Skin of body (tissue), 3 donors: ENCODE measurements at places on chromosomes 1 and 21. TPM values are rescaled to one million over a fixed set of nuclear protein-coding genes. Genes with fewer than 3 reads are reported as not detected.
A peak's percentile ranks its signal among the peaks of the same experiment; 100 is the strongest.

FALEC gene
- total RNA-seq, result not detected

DNA sequence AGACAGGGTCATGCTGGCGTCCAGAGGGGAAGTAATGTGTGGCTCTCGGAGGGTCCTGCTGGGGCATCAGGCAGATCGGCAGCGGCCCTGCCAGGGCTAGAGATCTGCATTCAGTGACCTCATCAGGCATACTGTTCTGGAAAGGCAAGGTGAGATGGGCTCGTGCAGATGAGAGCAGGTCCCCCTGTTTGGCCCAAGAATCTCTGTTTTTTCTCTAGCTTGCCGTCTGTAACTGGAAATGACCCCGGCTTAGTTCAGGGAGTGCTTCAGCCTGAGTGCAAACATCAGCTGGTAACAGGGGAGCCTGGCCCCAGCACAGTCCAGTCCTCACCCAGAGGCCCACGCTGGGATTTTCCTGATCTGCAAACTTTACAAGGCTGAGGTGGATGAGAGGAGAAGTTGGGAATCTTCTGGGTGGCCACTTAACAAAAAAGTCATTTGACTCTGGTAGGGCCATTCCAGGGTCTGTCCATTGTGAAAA lies 2.1 kb downstream of the FAM163A start:
- DNase-seq, result no peak

GRCh38 chr21:36463991-36464390 lies 15.9 kb downstream of the CLDN14 start:
- DNase-seq, result no peak

DNA sequence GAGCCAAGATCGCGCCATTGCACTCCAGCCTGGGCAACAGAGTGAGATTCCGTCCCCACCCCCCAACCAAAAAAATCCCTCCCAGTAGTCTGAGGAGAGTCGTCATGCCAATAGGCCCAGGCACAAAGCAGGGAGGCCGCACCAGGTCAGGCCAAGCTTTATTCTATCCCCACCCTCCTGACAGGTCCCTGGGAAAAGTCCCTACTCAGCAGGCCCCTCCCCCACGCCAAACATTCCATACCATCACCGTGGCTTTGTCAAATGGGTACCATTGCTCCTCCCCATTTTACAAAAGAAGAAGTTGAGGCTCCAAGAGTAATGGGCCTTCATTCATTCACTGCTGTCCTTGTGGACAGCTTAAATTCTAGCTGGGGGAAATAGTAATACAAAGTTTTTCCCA lies 5.3 kb downstream of the GPR3 start:
- no peak for DNase-seq

LEMD1 gene
- total RNA-seq, result not detected

GRCh38 chr1:197100677-197101076 lies 33.6 kb upstream of the F13B start:
- no peak for DNase-seq

DNA sequence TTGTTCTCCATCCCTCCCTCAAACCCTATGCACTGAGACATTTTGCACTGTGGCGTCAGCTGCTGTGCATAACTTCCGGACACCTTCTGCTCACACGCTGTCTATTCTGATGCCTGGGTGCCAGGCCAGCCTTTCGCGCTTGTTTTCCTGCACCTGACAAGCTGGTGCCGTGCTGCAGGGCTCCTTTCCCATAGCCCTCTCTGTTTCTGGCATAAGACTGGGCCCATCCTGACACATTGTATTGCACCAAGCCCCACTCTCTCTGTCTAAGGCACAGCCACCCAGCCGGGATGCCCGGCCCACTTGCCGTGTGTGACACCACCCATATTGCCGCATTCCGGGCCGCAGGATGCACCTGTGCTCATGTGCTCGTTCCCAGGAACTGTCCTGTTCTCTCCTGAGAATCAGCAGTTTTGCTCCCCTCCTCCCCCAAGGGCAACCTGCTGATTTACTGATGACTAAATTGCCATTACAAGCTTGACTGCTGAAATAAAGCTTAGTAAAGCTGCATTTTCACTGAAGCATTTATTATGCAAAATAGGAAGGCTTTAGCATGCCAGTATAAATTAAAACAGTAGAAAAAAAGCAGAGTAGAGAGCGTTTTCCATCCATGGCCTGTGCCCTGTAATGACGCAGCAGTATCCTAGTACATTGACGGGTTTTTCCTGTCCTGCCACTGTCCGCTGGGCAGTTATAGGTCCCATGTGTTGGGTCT lies 88.0 kb downstream of the CD247 start:
- DNase-seq, result no peak

DNA sequence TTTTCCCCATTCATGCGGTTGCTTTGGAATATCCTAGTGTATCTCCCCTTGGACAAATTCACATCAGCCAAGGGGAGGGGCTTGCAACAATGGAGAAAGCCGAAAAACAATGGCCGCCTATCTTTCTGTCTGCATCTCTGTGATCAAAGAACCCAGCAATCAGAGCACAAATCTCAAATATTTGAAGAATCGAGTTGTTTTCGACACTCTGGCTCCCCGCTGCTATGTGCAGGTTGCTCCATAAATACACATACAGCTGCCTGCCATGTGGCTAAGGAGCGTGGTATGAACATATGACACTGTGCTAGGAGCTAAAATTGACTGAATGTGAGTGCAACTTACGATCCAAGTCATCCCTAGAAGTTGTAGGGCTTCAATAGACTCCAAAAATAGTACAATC lies 8.5 kb downstream of the CFHR4 start:
- peak; percentile 41 for DNase-seq

PAQR6 gene
- total RNA-seq, result 0.79 TPM

GRCh38 chr1:229273507-229274232 lies 2.8 kb downstream of the RAB4A start:
- no peak for DNase-seq

- DNase-seq, result no peak
These were observed 47.7 kb downstream of the BRINP3 start for GRCh38 chr1:190429932-190430331.

GRCh38 chr1:179083533-179083932 lies 1.7 kb downstream of the TOR3A start:
- no peak for DNase-seq

GRCh38 chr1:2267862-2268261 lies 39.7 kb downstream of the SKI start:
- DNase-seq, result no peak

GRCh38 chr21:26840912-26841311 lies 4.3 kb downstream of the ADAMTS1 start:
- peak; percentile 25 for DNase-seq

DNA sequence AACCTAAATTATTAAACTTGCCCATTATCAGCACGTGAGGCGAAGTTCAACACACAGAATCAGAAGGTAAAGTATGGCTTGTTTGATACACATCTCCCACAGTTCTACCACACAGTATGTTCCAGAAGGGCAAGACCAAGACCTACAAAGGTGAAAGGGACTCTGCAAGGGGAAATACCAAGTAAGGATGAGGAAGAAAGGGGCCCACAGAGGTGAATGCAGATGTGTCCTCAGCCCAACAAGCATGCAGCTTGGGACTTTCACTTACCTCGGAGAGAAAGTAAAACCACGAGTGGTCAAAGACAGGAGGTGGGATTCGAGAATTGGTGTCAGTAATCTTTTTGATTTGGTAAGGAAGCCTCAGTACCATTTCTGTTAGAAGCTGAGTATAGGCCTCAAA lies 85.8 kb downstream of the UBR4 start:
- no peak for DNase-seq

GRCh38 chr1:173383351-173383750 lies 93.8 kb upstream of the PRDX6 start:
- no peak for DNase-seq

- no peak for DNase-seq
These were observed 38.4 kb downstream of the ADAMTS1 start for GRCh38 chr21:26806801-26807295.

DNA sequence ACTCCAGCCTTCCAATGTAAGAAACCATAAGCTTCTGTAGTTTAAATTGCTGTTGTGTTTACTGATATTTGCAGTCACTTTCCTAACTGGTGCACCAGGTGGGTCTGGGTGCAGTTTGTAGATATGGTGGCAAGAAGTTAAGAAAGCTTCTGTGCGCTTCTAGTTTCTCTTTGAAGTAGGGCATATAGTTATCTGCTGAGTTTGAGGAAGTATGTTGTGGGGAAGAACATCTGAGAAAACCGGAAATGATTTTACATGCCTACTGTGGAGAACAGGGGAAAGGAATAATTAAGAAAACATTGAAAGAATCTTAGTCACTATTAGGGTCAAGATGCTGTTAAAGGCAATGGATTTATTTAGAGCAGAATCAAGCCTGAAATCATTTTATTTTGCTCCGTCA lies 14.9 kb upstream of the SLC44A5 start:
- DNase-seq, result no peak

TPTE gene
- total RNA-seq, result not detected

GRCh38 chr1:71835442-71835813 lies 446.9 kb downstream of the NEGR1 start:
- DNase-seq, result no peak

DNA sequence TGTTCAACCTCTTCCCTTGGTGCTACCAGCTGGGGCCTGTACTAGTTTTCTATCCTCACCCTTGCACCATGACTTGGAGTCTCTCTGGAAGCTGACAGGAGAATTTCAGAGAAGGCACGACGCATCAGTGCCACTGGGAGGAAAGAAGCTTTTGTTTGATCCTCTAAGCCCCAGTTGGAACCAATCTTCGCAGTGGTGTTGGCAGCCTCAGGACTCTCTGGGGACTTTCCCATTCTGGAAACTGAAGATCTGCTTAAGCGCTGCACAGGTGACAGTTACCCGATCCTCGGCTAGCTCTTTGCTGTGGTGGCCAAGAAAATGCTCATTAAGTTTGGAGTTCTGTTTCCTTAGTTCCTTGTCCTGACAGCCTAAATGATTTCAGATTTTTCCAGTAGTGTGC lies 222.3 kb downstream of the RHOU start:
- no peak for DNase-seq

GRCh38 chr21:45138199-45139002 lies 64.0 kb downstream of the ADARB1 start:
- no peak for DNase-seq

BGLAP gene
- total RNA-seq, result 0.99 TPM

RAVER2 gene
- 17.5 TPM for total RNA-seq

APCS gene
- total RNA-seq, result not detected

- DNase-seq, result no peak
These were observed 3.4 kb downstream of the RGS8 start for GRCh38 chr1:182680901-182681567.

- DNase-seq, result no peak
These were observed 119.8 kb downstream of the ZZZ3 start for GRCh38 chr1:77562596-77563150.

- DNase-seq, result no peak
These were observed 36.1 kb downstream of the ACTA1 start for GRCh38 chr1:229397762-229398161.

PKP1 gene
- 151 TPM for total RNA-seq

GRCh38 chr1:2984399-2985061 lies 36.7 kb upstream of the ACTRT2 start:
- no peak for DNase-seq

GRCh38 chr1:229164348-229164747 lies 106.6 kb upstream of the RAB4A start:
- DNase-seq, result no peak
